T-cell (primary cell): ENCODE measurements at places on chromosomes 7 and 10.

GRCh38 chr7:6435486-6436384, 12.0 kb downstream of the DAGLB start:
- peak overlapping the region; percentile 29 for H3K4me3 ChIP-seq
- peaks cover 9% of the 10 kb centered on the region for H3K36me3 ChIP-seq
- peaks cover 40% of the 10 kb centered on the region for H3K4me1 ChIP-seq

GRCh38 chr7:132066761-132067171, 509.5 kb downstream of the PLXNA4 start:
- H3K27me3 ChIP-seq = no peaks in the 10 kb centered on the region
- no peak overlapping the region for H3K27ac ChIP-seq
- no peak overlapping the region for H3K4me3 ChIP-seq
- no peak for DNase-seq
- no peaks in the 10 kb centered on the region for H3K4me1 ChIP-seq

GRCh38 chr7:28629216-28629842, 217.0 kb downstream of the CREB5 start:
- H3K4me1 ChIP-seq = no peaks in the 10 kb centered on the region
- no peak for DNase-seq
- no peak overlapping the region for H3K4me3 ChIP-seq
- H3K27ac ChIP-seq = no peak overlapping the region
- H3K27me3 ChIP-seq = no peaks in the 10 kb centered on the region

- no peak overlapping the region for H3K4me3 ChIP-seq
- peaks cover 7% of the 10 kb centered on the region for H3K4me1 ChIP-seq
- H3K27me3 ChIP-seq = peaks cover 16% of the 10 kb centered on the region
- no peak for DNase-seq
- H3K36me3 ChIP-seq = no peaks in the 10 kb centered on the region
These were observed 14.7 kb upstream of the CPXM2 start for GRCh38 chr10:123906296-123906695.

DNA sequence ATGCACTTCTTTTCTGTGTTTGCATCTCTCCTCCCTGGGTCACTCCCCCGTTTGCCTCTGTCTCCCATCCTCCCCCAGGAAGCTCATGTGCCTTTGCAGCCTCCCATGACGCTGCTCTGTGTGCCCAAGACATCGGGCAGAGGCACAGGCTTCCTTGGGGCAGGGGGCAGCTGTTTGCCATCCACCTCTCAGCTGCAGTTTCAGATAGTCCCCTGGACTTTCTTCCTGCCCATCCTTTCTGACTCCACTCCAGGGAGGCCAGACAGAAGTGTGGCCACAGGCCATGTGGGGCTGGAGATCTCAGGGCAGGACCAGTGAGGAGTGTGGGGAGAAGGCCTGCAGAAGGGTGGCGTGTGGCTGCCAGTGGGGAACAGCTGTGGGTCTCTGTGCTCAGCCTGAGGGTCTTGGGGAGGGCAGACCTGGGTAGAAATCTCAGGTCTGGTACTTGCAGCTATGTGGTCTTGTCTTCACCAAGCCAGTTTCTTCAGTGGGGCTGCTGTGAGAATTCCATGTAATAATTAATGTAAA, 10.6 kb upstream of the SAMD8 start:
- H3K27ac ChIP-seq = no peak overlapping the region
- DNase-seq = no peak
- H3K27me3 ChIP-seq = no peaks in the 10 kb centered on the region
- H3K4me3 ChIP-seq = no peak overlapping the region
- H3K4me1 ChIP-seq = no peaks in the 10 kb centered on the region
- H3K36me3 ChIP-seq = no peaks in the 10 kb centered on the region

DNA sequence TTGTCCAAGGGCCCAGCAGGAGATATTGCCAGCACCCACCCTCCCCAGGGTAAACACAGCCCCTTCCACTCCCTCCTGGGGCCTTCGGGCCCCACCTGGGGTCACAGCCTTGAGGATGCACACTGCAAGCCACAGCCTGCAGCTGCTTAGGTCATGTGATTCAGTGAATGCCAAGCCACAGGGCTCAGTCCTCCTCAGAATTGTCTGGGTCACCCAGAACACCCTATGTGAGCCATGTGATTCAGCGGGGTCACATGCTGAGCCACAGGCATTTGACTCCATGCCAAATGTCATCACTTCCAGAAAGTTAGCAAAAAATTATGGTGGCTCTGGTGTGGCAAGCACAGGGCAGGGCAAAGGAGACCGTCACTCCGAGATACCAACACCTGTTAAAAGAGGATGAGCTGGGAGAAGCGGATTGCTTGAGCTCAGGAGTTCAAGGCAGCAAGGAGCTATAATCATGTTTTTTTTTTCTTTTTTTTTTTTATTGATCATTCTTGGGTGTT, 17.2 kb upstream of the PSAP start:
- no peaks in the 10 kb centered on the region for H3K4me1 ChIP-seq
- peak; percentile 30 for DNase-seq
- H3K4me3 ChIP-seq = no peak overlapping the region
- H3K36me3 ChIP-seq = no peaks in the 10 kb centered on the region
- peaks cover 14% of the 10 kb centered on the region for H3K27me3 ChIP-seq

DNA sequence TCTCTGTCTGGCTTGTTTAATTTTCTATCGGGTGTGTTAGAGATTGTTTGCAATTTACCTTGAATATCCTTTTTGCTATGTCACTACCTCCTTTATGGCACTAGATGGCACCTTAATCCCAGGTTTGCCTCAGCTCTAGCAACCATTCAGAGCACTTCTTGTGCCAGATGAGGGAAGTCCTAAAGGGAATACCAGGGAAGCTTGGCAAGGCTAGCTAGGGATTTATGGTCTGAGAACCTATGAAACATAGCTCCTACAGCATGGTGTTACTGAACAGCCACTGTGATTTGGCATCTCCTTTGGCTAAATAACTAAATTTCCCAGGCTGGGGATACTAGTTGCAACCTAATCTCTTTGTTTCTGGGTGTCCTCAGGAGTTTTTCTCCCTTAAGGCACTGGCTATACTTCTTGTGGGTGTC, 69.0 kb upstream of the VOPP1 start:
- no peak overlapping the region for H3K4me3 ChIP-seq
- no peak overlapping the region for H3K27ac ChIP-seq
- DNase-seq = no peak
- no peaks in the 10 kb centered on the region for H3K36me3 ChIP-seq
- H3K27me3 ChIP-seq = no peaks in the 10 kb centered on the region

GRCh38 chr7:2192831-2193534, 39.8 kb downstream of the MAD1L1 start:
- H3K27me3 ChIP-seq = no peaks in the 10 kb centered on the region
- no peaks in the 10 kb centered on the region for H3K4me1 ChIP-seq
- H3K27ac ChIP-seq = no peak overlapping the region
- no peak for DNase-seq
- H3K4me3 ChIP-seq = no peak overlapping the region

DNA sequence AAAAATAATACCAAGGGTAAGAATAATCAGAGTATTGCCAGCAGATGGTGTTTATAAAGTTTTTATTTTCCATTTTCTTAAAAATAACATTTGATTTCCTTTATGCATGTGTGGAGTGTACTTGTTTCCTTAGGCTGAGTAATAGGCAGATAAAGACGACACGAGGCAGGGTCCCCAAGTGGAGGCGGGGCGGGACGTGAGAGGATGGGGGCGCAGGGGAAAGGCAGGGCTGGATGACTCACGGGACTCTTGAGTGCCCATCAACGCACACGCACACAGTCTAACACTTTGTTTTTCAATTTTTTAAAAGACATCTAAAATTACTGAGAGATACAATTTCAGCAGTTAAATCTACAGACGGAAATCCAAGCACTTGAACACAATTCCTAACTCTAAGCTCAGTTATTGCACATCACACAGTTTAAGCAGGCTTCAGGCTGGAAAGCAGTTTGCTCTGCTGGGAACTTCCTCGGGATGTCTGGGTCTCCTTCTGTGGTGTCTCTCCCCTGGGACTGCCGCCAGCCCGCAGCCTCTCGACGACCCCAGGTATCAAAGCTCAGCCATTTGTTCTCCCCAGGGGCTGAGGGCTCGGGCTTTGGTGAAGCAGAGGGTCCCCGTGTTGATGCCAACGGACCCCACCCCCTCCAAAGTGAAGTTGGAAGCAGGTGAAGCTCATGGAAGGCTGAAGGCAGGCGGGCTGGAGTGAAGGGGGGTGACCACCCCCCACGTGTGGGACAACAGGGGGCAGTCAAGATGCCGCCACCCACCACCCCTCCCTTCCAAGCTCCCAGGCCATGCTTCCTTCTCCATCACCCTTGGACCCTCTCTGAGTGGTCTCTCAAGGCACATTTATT, 29.1 kb downstream of the SPOCK2 start:
- DNase-seq = no peak
- H3K27me3 ChIP-seq = no peaks in the 10 kb centered on the region
- no peak overlapping the region for H3K27ac ChIP-seq
- H3K4me1 ChIP-seq = no peaks in the 10 kb centered on the region

DNA sequence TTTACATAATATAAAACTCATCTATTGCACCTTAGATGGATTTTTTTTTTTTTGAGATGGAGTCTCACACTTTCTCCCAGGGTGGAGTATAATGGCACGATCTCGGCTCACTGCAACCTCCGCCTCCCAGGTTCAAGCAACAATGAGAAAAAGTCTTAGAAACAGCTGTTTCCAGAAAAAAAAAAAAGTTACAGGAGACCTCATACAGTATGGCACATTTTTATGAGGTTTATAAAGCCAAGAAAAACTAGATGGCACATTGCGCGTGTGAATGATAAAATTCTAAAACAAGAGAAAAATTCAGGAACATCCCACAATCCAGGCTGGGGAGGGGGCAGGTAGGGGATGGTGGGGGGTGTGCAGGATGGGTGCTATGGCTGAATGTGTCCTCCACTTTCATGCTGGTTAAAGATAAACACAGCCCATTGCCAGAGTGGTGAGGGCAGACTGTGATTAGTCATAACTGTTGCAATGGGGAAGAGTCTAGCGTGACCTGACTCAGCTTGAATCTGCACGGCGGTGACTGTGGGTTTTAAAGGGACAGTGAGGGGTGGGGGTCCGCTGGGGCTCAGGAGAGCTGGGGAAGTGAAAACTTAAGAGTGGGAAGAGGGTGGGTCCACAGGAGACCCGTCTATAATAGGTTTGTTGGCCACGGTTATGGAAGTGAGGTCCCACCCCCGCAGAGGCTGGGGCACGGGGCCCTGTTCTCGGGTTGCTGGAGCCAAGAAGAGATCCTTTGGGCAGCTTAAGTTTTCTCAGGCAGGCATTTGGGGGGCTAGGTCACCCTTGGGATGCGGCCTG, 11.9 kb upstream of the LRRC27 start:
- H3K4me1 ChIP-seq = no peaks in the 10 kb centered on the region
- H3K36me3 ChIP-seq = no peaks in the 10 kb centered on the region
- no peak overlapping the region for H3K27ac ChIP-seq

DNA sequence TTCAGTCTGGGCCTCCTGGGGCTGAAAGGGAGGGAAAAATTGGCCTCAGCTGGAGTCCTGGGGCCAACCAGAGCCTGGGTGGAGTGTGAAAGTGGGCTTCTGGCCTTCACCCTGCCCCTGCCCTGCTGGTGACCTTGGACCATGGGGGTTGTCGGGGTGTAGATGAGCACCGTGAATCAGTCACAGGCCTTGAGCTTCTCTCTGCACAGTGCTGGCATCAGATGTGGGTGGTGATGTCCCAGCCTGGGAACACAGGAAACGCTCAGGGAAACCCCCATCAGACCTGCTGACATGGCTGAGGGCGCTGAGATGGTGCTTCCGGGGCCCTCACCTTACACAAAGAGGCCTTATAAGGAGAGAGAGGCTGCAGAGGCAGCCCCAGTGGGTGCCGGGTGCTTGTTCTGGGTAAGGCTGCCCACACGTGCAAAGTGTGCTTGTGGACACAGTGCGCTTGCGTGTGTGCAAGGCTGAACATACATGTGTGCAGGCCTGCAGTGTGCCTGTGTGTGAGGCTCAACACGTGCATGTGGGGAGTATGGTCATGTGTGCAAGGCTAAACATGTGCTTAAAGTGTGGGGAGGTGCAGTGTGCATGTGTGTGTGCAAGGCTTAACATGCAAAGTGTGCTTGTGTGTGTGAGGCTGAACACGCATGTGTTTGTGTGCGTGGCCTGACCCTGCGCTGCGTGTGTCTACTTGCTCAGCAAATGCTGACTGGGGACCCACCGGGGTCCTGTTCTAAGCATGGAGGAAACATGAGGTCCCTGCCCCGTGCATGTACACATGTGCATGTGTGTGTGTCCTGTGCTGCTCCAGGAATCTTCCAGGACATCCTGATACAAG, 6.5 kb downstream of the ARPC1B start:
- H3K36me3 ChIP-seq = peaks cover 10% of the 10 kb centered on the region
- no peaks in the 10 kb centered on the region for H3K27me3 ChIP-seq
- peaks cover 25% of the 10 kb centered on the region for H3K4me1 ChIP-seq
- H3K4me3 ChIP-seq = peak overlapping the region; percentile 40
- peak overlapping the region; percentile 99 for H3K27ac ChIP-seq
